ENCODE measurements at places on chromosomes 16 and 17.

DNA sequence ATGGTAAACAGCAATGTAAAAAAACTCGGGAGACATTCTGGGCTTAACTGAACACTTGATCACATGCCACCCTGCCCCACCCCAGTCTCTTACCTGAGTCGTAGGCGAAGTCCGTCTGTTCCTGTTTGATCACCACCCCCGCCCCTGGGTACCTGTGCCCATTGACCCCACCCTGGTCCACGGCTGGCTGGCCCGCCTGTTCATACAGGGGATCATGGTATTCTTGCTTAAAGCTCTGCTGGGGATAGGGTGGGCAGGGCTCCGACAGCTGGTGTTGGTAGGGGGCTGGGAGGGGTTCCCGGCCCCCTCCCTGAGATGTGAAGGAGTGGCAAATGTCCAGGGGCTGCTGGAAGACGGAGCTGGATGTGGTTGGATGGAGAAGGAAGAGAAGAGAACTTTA is 13.6 kb downstream of the ETV4 start:
- DNase-seq = no peak

DNA sequence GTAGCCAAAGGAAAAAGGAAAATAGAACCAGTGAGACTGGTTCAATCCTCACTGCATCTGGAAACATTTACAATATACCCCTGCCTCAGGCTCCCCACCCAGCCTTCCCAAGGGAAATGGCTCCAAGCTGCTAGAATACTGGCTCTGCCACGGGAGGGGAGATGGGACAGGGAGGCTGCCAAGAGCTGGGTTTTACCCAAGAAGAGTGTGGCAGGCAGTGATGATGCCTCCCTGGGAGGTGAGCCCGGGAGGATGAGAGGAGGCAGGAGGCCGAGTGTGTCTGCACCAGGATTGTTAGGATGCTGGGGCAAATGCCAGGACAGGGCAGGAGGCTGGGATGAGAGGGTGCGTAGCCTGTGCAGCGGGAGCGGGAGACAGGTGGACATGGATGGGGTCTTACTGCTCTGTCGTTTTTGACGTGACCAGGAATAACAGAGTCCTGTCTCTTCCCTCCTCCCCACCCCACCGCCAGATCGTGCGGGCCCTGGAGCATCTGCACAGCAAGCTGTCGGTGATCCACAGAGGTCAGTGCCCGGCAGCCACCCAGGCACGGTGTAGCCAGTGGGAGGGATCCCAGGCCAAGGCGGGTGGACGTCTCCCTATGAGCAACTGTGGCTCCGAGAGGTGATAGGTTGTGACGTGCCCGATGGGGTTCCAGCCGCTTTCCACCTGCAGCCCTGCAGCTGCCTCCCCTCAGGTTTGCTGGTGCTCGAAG is 18.4 kb downstream of the MAP2K3 start:
- DNase-seq = no peak

GRCh38 chr17:81719410-81720266 is 7.6 kb downstream of the SLC25A10 start:
- DNase-seq = no peak

DNA sequence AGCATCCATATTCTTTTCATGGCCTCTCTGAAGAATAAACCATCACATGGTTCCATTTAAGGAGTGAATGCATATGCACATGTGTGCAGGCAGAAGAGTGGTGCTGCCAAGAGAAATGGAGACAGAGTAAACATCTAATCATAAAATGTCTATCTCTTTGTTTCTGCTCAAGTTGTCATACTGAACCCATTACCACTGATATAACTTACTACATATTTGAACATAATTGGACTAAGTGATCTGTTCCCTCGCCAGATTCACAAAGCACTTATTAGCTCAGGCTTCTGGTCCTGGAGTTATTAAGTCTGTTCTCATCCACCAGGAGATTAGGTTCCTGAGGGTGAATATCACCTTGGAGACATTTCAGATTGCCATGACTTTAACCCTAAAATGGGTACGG is 72.3 kb upstream of the XYLT1 start:
- DNase-seq = no peak

DNA sequence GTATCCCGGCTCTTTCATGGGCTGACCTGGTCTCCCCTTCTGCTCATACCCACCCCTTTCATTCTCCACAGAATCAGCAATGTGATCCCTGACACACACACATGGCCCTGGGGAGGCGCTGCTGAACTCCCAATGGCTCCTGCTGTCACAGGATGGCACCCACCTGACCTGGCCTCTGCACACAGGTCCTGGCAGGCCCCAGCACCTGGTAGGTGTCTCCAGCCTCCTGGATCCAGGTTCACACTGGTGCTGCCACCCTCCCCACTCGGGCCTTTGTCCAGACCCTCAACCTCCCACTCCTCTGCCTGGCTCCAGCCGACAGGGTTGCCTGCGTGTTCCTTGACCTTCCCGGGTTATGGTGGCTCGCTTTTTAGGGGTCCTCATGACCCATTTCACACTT is 1.3 kb upstream of the CD300C start:
- no peak for DNase-seq

DNA sequence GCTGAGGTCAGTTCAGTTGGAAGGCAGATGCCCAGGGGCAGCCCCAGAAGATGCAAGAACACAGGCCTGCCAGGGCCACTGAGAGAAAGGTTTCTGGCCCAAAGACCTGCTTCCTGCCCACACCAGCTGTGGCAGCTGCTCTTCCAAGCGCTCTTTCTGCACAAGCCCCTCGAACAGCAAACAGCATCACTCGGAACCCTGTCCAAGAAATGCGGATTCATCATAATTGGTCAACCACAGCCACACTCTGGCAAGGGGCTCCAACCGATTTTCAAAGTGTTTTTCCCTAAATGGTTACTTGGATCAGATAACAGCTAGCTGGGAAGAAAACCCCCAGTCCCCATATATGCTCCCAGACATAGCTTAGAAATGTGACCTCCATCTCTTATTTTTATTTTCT is 71.1 kb upstream of the DNAH17 start:
- DNase-seq = no peak

DNA sequence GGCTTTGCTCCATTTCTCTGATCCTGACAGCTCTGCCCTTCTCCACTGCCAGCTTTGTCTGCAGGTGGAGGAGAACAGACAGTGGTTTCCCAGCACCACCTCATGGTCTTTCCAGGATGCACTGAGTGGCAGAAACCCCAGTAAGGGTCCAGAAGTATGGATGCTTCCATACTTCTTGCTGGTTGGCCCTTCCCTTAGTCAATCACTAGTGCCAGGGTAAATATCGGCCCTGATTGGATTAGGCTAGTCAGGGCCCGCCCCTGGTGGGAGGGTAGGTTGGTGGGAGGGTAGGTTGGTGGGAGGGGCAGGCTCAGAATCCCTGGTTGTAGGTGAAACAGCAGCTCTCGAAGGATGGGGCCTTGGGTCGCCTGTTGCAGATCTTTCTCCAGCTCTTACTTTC is 10.2 kb downstream of the RNF213 start:
- no peak for DNase-seq

DNA sequence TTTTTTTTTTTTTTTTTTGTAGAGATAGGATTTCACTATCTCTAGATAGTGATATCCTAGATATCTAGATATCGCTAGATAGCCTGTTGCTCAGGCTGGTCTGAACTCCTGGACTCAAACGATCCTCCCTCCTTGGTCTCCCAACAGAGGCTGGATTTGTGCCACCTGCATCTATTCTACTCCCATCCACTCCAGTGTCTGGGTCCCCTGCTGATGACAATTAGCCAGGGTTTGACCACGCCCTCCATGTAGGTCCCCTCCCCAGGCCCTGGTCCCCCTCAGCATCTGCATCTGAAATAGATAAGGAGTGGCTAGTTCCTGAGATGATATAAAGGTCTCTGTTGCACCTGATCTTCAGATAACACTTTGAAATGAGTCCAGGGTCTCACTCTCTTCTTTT is 2.2 kb downstream of the ZNF688 start:
- no peak for DNase-seq

Data from caudate nucleus (tissue), 63 donors.